ENCODE measurements at places on chromosomes 16 and 17.

DNA sequence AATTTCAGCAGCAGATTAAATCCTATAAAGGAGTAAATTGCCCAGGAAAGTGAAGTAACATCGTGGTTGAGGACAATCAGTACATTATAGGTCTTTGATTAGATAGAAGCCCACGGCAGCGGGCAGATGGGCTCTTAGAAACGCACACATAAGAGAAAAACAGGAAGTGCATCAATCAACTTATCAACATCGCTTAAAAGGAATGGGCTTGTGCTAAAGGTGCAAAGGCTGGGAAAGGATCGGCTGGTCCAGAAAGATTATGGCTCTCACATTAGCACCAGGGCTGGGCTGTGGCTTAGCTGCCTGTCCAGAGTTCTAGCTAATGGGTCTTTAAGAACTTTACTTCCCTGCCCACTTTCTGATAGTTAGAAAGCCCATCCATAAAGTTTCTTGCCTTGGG, 292.0 kb upstream of the TNRC6C start:
- DNase-seq, result peak; percentile 24

DNA sequence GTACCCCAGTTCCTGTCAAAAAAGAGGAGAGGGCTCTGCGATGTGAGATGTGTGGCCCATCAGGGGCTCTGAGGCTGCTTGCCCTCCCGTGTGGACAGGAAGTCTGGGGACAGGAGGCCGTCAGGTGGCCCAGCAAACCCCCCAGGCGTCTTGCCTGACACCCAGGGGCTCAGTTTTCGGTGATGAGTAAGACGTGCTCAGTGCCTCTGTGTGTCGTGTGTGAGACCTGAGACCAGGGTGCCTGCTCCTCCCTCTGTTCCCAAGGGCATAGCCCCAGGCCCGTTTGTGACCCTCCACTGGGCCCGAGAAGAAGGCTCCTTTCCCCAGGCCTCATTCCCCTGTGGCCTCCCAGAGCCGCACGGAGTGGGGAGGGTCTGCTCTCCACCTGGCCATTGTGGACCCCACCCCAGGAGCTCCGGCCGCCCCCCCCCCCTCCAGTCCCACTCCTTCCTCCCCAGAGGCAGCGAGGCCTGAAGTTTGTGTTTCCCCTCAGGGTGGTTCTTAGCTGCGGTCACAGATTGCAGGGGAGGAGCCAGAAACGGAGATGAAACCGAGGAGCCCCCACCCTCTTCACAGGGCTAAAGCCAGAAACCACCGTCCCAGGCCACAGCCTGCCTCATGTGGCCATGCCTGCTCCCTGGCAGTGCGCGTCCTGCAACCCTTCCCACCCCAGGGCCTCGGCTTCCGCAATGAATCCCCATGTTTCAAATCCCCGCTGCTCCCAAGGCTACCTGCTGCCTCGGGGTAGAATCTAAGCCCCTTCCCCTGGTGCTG, 4.9 kb upstream of the ACTG1 start:
- DNase-seq, result peak; percentile 5

GRCh38 chr16:68920349-68920748, 77.0 kb downstream of the TANGO6 start:
- DNase-seq, result no peak

DNA sequence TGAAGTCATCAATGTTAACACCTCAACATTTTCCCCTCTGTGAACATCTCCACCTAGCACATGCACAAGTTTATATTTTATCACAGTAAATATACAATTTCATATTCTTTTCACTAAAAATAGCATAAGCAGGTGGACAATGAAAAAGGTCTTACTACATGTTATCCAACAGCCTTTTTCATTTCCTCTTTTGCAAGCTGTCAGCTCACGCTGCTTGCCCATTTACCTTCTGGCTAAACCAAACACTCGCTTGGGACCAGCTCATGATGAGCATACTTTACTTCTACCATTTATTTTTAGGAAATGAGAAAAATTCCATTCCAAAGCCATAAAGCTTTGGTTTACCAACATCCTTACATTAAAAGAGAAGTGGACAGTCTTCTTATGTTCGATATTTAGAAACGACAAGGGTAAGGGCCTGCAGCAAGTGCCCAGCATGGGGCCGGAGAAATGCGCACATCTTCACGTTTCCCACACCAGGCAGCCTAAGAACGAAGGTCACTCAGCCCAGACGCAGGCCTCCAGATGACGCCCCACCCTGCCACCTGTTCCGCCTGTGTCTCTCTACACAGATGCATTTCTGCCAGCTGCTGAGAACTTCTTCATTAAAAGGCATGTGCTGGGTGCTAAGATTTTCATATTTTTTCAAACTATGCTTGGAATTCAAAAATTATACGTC, 13.9 kb downstream of the SNN start:
- DNase-seq, result peak; percentile 76

- DNase-seq, result no peak
These were observed 25.0 kb downstream of the SCPEP1 start for GRCh38 chr17:57002904-57003303.

DNA sequence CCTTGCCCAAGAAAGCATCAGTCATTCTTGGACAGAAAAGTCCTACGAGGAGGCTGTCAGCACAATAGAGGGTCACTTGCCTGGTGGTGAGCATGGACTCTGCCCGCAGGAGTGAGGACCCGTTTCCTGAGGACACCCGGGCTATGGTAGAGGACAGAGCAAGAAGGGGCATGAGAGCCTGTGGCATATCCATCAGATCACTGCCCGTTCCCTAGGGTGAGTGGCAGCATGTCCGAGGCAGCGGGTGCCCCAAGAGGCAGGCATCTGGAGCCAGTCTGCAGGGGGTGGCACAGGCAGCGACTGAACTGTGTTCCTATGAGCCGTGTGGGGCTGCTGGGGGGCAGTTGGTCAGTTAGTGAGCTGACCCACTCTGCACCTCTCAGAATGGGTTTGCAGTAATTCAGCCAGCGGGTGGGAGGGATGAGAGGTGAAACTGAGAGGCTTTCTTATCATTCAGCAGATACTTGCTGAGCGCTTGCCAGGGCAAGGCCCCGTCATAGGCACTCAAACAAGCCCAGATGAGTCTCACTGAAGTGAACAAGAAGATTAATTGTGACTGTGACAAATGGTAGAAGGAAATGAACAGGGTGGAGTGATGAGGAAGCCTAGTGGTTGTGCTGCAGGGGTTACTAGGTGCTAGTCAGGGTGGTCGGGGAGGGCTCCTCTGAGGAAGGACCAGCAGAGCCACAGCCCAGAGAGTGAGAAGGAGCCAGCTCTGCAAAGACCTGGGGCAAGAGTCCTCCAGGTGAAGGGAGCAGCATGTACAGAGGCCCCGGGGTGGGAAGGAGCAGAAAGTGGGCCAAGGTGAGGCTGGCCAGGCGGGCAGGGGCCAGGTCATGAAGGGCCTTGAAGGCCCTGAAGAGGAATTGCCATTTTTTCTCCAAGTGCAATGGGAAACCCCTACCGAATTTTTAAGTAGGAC, 87.9 kb downstream of the CLEC16A start:
- DNase-seq, result no peak

- DNase-seq, result no peak
These were observed 92.1 kb downstream of the TBC1D16 start for GRCh38 chr17:79943347-79944241.

- no peak for DNase-seq
These were observed 128.1 kb downstream of the AIPL1 start for GRCh38 chr17:6306820-6307219.

DNA sequence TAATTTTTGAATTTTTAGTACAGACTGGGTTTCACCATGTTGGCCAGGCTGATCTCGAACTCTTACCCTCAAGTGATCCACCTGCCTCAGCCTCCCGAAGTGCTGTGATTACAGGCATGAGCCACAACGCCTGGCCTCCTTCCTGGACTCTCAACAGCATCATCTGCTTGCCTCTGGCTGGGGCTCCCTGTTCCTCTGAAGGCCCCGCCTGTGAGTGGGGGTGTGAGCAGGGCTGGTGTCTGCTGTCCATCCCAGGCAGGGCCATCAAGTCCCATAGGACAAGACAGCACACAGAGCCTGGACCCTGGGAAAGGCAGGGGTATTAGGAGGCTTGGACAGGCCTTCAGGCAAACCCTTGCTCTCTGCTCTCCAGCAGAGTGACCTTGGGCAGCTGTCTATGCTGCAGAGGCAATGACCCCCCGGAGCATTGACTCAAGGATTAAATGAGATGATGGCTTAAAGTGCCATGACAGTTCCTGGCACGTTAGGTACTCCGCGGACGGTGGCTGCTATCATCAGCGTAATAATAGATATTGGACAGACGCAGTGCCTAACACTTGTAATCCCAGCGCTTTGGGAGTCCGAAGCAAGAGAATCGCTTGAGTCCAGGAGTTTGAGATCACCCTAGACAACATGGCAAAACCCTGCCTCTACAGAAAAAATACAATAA, 19.2 kb downstream of the SCNN1B start:
- no peak for DNase-seq

- DNase-seq, result no peak
These were observed 171.6 kb upstream of the TNRC6C start for GRCh38 chr17:77786740-77787505.

DNA sequence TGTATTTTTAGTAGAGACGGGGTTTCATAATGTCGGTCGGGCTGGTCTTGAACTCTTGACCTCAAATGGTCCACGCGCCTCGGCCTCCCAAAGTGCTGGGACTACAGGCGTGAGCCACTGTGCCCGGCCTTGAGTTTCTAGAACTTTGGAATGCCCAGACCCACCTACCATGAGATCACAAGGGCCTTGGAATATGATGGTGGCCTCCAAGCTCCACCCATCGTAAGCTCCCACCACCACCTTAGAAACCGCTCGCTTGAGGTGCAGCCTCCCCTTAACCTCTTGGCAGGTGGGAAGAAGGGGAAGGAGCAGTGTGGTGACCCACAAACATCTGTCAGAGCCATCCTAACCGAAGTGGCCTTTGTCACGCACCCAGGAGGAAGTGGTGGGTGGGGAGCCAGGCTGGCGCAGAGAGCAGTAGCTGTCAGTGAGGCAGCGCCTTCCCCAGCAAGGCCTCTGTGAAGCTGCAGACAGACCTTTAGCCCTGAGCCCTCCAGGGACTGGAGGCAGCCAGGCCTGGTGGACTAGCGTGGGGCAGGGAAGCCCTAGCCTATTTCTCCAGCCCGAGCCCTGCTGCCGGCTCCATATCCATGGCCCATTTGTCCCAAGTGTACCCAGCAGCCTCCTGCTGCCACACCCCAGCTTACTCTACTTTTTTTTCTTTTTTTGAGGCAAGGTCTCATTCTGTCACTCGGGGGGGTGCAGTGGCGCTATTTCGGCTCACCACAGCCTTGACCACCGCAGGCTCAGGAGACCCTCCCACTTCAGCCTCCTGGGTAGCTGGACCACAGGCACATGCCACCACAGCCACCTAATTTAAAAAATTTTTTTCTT, 13.1 kb upstream of the SEPHS2 start:
- DNase-seq, result no peak

DNA sequence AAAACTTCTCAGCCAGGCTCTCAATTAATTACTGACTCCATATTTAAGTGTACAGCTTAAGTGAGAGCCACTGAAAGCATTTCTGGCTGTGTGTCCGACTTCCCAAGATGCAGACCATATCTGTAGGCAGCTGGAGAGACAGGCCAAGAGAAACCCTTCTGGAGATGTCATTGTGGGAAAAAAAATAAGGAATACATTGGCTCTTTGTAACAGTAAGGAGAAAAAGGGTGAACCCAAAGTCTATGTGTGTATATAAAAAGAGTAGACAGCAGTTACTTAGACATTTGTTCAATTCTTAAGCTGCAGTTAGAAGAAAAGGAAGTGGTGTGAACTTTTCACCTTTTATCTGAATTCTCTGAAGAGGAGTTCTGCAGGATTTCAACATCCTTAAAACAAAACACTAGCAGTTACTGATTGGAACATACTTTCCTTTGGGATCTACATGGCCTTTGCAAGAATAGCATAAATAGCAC, 21.7 kb downstream of the FAM117A start:
- DNase-seq, result peak; percentile 54

GRCh38 chr16:88337021-88337420, 45.7 kb upstream of the ZNF469 start:
- no peak for DNase-seq

GRCh38 chr17:45315648-45316433, 979 bp downstream of the MAP3K14 start:
- DNase-seq, result no peak

DNA sequence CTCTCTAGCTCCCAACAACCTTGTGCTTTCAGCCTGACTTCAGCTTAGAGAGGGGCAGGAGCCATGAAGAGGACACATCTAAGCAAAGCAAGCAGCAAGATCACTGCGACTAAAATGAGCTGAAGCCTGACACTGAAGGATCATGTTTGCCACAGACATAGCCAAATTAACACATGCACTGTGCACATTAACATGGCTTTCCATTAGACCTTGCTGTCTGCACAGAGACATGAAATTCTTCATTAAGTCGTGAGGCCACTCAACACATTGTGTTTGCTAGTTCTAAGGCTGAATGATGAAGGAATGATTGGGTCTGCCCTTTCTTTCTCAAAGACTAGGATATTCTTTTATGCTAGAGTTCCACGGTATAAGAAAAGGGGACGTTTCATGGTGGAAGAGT, 558.3 kb upstream of the PSMD7 start:
- DNase-seq, result no peak

- DNase-seq, result no peak
These were observed 21.3 kb downstream of the CIBAR2 start for GRCh38 chr16:85090873-85091521.

Measured in MM.1S (cell line).